ENCODE measurements at places on chromosomes 16 and 17.

GRCh38 chr16:19071811-19072777 is 4.7 kb downstream of the COQ7 start:
- DNase-seq = no peak

GRCh38 chr16:68700831-68701230 is 36.3 kb upstream of the CDH1 start:
- no peak for DNase-seq

GRCh38 chr17:80428363-80428762 is 13.4 kb downstream of the ENDOV start:
- no peak for DNase-seq

GRCh38 chr16:68574479-68574878 is 35.4 kb downstream of the ZFP90 start:
- DNase-seq = no peak

DNA sequence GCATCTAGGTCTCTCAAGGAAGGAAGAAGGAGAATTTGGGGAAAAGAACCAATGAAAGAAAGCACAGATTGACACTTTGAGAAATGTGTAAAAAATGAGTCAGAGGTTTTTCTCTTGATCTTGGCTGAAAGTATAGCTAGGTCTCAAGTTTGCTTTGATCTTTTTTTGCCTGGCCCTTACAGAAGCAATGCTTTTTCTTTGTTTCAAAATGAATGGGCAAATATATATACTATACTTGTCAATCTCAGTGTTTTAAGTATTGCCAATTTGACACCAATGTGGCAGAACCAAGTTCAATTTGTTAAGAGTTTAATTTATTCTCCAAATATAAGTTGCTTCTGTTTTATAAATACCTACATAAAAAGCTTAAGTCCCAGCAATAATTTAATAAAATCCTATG is 119.6 kb downstream of the PPM1E start:
- no peak for DNase-seq

GRCh38 chr16:65308506-65308905 is 186.6 kb upstream of the CDH11 start:
- no peak for DNase-seq

Data from skin of body (tissue), 3 donors.